ENCODE measurements at places on chromosomes 12 and 14.
A peak's percentile ranks its signal among the peaks of the same experiment; 100 is the strongest.

DNA sequence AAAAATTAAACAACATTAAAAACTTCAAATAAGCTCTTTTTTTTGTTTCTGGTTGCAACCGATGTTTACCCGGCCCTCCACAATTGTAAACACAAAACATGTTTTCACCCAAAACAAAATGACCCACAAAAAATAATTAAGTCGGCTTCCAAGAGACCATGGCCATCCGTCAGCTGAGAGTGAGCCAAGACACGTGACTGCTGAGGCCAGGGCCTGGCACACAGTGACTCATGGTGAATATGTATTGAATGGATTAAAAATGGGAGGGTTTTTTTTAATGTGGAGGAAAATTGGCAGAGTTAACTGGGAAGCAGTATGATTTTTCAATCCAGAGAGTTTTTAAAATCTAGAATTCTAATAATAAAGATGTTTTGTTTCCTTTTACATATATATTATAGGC, 13.8 kb upstream of the CPNE8 start:
- no peak for DNase-seq

- no peak for DNase-seq
These were observed 25.5 kb downstream of the ZNF664 start for GRCh38 chr12:123998344-123998990.

DNA sequence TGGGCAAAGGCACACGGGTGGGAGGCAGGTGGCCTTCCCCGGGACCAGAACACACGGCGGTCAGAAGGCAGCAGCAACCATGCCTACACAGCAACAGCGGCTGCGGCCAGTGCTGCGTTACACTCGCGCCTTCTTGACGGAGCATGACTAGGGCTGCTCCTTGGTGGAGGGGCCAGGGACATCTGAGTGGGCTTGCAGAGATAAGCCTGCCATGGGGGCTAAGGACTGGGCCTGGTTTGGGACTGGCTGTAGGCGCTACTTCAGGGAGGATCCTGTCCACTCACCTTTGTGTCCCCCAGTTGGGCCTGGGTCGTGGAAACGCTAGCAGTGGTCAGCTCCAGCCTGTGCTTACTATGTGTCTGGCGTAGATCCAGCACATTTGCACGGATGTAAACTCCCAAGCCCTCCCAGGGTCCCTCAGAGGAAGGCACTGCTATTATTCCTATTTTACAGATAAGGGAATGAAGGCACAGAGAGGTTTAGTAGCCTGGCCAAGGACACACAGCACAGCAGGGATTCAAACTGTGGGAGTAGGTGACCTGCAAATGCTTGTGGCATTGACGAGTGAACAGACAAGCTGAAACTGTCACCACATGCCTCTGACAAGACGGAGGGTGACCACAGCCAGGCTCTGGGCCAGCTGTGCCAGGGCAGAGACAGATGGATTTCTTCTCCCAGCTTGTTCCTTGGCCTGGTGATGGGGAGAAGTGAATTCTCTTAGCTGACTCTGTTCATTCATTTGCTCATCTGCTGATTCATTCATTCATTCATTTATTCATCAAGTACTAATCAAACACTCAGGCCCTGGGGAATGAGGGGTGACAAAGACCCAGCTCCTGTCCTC, 31.9 kb upstream of the DLK1 start:
- no peak for DNase-seq

GRCh38 chr12:22535038-22535437, 9.3 kb downstream of the C2CD5 start:
- DNase-seq: no peak

DNA sequence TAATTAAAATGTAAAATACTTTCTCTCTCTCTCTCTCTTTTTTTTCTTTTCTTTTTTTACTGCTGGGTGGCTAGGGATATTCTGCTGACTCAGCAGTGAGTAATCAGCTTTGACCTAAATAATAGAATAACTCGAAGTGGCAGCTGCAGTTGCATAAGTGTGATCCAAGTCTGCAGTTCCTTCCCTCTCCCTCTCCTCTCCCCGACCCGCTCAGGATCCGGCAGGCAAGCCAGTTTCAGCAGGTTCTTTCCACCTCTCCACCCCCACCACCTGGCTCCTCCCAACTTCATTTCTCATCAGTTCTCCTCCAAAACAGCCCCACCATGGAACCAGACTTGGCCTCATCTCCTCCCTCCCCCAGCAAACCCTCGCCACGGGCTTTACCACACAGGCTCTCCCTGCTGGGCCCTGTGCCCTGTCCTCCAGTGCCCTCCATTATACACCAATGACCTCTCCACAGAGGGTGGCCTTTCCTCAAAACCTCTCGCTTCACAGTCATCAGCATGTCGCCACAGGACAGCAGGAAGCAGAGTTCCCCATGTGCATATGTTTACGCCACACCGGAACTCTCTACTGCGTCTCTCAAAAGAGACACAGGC, 22.4 kb downstream of the SLC7A8 start:
- peak; percentile 94 for DNase-seq

All from HL-60 (cell line).